Right kidney (tissue), 9 donors: ENCODE measurements at places on chromosomes 2 and 18.

- no peak for DNase-seq
These were observed 389.1 kb downstream of the NYAP2 start for GRCh38 chr2:225788571-225789094.

- DNase-seq: peak; percentile 62
These were observed 79.0 kb downstream of the CIB4 start for GRCh38 chr2:26561918-26562810.

- no peak for DNase-seq
These were observed 143.9 kb downstream of the ZBTB7C start for GRCh38 chr18:48265328-48265727.

GRCh38 chr18:54813977-54814565 lies 14.2 kb upstream of the RAB27B start:
- DNase-seq: peak; percentile 3

DNA sequence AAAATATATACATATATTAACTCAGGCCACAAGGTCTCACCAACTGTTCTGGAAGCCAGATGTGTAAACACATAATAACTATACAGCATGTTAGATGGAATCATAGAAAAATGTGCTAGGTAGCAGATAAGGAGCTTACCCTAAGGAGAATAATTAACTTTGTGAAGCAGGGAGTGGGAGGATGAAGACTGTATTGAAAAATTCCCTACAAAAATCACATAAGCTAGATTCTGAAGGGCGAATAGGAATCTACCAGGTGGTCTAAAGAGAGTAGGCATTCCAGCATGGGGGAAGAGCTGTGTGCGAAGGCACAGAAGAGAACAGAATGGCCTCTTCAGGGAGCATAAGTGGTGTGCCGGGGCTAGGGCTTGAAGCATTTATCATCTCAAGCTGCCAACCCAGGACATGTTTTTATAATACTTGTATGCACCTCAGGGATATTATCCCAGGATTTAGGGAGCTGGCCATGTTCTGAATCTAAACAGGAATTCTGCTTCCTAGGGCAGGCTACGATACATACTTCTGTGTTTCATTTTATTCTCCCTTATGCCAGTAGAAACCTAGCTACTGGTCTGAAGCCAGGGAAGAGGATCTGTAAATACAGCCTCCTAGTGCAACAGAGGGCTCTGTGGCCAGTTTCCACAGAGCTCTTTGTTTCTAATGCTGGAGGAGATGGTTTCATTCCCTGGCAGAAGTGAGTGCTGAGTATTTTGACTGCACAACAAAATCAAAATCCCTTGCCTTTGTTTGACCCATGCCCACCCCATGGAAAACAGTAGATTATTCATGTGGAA lies 56.7 kb downstream of the NEMP2 start:
- no peak for DNase-seq

DNA sequence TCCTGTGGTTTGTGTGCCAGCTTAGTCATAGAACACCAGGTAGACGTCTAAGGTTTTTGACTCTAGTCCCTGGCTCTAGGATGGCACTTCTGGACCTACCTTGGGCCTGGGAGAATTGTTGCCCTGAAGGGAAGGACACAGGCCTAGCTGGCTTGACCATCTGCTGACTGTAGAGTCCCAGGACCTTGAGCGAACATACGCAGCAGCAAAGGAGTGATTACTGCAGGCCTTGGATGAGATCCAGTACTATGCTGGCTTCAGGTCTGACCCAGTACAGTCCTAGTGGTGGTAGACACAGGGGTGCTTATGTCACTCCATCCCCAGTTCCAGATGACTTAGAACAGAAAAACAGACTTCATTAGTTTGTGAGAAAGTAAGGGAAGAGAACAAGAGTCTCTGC lies 37.7 kb downstream of the ST8SIA3 start:
- DNase-seq: no peak

GRCh38 chr2:64639691-64640090 lies 14.0 kb downstream of the SERTAD2 start:
- DNase-seq: no peak

DNA sequence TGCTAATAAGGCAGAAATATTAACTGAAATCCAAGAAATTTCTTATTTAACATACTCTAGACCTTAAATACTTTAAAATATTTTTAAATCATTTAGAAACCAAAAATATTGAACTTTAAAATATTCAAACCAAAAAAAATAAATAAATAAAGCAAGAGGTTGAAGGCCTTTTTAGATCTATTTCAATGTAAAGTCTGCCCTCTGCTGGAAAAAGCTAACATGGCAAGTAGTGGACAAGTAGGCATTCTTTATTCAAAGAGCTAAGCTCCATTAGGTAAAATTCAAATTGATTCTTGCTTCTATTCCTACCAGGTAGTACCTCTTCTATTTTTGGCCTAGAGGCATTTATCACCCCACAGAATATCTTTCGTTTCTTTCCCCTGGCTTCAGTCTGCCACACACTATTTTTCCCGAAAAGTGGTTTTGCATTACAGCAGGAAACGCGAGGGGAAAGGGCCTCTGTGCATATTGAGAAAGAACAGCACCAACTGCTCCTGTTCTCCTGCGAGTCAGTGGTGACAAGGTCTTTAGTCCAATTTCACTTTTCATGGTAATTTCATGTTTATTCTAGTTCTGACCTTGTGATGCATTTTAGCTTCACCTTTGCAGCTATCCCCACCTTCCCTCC lies 20.4 kb downstream of the IFIH1 start:
- DNase-seq: peak; percentile 16

DNA sequence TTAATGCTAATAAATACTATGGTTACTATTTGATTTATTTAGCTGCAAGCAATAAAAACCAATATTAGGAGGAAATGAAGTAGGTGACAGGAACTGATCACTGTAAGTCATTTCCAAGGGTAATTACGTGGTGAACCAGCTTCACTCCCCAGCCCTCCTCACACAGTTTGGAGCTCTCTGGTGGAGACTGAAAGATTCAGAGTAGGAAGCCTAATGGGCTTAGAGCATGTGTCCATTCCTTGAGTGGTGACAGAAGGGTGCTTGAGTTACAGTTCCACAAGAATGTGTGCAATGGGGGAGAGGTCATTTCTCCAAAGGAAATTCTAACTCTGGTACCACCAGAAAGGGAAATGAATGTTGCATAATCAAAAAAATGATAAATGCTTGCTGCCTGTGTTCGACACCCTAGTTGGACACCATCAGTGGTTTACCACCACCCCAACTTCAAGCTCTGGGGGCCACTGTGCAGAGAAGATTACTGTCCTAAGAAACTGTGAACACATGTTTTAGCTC lies 285.1 kb upstream of the MMADHC start:
- DNase-seq: no peak

GRCh38 chr2:85796341-85797262 lies 42.8 kb downstream of the ATOH8 start:
- DNase-seq: no peak

GRCh38 chr18:6566338-6566911 lies 151.7 kb upstream of the L3MBTL4 start:
- no peak for DNase-seq

GRCh38 chr2:69948963-69949645 lies 12.3 kb downstream of the ASPRV1 start:
- no peak for DNase-seq

DNA sequence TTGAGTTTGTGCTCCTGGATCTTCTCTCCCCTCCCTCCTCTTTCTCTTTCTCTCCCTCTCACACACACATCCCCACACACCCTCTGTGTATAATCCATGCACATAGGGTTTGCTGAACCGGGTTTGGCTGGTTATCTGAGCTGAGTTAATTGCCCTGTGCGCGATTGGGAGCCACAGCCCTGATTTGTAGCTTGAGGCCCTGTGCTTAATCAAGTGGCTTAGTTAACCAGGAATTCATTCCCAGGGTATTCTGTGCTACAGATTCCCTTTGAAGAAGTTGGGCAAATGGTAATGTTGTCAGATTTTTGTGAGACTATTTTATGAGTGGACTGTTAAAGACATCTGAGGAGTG lies 6.2 kb downstream of the PARD3B start:
- DNase-seq: no peak

DNA sequence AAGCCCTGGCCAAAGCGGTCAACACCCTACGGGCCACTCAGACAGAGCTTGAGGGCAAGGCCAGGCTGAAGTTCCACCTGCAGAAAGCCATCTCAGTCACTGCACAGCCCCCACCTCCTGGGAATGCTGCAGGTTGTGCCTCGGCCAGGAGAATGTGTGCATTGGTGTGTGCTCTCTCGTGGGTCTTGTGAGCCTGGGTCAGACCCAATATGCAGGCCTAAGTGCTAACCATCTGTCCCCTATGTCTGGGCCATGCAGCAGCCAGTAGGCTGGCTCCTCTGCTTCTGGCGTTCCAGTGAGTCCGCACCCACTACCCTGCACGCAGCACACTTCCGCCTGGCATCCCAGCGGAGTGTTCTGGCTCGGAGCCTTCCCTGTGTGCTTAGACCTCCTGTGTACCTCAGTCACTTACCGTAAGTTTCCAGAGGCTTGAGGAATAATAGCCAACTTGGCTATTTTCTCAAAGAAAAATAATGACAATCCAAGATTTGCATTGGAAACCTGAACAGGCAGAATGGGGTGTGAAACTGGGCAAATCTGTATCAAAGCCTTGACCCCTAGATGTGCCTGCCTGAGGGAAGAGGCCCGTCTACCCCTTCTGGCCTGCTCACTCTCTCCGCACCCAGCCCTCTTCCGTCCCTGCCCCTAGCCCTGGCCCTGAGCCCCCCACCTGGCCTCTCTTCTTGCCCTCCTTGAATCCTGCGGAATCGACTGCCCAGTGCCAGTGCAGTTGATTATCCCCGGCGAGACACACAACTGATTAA lies 7.2 kb downstream of the SIX3 start:
- DNase-seq: no peak

DNA sequence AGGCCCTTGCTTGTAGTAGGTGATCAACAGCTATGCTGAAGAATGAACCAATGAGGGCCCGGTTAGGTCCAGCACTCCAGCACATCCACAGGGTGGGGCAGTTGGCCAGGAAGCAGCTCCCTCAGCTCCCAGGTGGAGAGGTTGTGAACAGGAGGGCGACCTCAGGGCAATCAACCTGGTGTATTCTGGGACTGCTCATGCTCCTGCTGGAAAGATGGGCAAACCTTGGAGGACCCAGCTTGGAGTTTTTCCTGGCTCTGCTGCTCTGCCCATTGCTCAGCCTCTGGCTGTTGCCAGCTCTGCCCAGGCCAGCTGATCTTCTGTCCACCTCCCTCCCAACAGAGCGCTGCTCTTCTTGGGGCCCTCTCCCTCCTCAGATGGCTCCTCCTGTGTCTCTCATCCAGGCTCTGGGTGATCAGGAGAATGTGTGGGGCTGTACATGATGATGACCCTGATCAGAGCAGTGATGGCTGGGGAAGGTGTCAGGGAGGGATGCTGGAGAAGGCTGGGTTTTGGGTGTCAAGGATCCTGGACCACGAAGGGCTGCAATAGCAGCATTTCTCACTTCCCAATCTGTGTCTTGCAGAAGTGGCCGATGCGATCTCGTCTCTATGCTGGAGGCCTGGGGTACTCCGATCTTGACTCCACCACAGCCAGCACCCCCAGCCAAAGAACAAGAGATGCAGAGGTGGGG lies 3.4 kb downstream of the TCF23 start:
- no peak for DNase-seq

- no peak for DNase-seq
These were observed 489.6 kb downstream of the PTPRM start for GRCh38 chr18:8056723-8057122.

DNA sequence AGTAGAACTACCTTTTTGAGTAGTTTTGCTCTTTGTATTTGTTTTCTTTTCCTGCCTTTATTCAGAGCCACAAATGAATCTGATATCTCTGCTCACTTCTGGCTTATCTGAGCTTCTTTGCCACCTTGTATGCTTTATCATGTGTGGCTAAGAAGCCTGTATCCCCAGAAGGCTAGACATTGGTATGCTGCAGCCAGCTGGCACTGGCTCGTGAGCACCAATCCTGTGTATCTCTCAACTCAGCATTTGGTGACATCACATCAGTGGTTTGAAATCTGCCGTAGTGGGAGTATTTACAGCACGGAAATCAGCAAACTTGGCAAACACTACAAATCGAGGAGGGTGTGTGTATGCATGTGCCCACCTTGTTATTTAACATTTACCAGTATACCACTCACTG lies 183.7 kb upstream of the LHCGR start:
- DNase-seq: no peak

- no peak for DNase-seq
These were observed 7.0 kb downstream of the ZBTB14 start for GRCh38 chr18:5288517-5288935.

DNA sequence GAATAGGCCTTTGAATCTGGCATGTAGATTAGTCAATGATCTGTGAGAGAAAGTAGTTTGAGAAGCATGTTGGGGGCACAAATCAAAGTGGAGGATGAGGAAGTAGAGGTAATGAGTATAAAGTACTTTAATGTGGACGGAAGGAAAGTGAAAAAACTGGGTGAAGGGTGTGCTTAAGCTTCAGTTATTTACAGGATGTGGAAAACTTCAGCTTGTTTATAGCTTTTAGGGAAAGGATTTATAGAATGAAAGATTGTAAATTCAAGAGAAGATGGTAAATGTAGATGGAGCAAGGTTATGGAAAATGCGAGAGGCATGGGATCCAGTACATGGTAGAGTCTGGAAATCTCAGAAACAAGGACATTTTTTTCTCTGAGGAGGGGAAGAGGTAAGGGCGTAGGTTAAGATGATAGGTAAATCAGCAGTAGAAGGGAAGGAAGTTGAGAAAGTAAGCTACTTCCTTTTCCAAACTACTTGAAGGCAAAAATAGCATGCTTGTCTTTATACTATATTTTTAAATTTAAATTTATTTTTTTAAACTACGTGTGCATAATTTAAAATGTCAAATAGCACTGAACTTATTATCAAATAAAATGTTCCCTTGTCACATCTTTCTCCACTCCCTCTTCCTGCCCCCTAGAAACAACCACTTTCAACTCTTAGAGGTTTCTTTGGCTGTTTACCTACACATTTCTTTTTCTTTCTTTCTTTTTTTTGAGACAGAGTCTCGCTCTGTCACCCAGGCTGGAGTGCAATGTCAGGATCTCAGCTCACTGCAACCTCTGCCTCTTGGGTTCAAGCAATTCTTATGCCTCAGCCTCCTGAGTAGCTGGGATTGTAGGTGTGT lies 8.5 kb downstream of the FAM117B start:
- DNase-seq: no peak

GRCh38 chr2:229133155-229133772 lies 137.8 kb downstream of the PID1 start:
- no peak for DNase-seq

DNA sequence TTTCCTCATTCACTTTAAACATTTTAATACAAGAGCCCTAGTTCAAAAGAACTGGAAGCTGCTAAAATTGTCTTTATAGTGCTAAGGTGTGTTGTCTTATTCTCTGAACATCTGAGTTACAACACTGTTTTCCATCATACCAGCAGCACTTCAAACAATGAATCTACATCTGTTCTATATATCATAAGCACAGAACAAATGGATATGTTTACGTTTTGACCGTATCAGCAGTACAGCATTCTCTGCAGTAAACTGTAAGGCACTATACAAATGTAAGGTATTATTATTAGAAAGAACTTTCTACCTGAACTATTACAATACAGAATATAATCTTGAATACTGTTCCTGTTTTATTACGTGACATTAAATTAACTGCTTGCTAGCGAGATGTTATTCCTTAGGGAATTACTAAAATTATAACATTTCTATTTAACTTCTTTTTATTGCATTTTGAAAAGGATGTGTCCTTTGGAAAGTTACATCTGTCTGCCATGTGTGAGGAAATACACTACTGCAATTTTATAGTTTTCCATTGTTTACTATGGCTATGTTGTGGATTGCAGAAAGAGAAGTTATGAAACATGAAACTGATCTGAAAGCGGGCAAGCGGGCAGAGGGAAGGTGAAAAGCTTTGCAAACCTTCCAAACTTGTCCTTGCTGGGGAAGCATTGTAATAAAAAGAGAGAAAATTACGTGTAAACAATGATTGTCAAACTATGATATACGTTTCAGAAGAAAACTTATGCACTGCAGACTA lies 13.7 kb downstream of the NCKAP1 start:
- DNase-seq: no peak
